ENCODE measurements at places on chromosomes 7 and 10.

GRCh38 chr10:31134311-31134952, 102.8 kb upstream of the ZNF438 start:
- no peak for DNase-seq

DNA sequence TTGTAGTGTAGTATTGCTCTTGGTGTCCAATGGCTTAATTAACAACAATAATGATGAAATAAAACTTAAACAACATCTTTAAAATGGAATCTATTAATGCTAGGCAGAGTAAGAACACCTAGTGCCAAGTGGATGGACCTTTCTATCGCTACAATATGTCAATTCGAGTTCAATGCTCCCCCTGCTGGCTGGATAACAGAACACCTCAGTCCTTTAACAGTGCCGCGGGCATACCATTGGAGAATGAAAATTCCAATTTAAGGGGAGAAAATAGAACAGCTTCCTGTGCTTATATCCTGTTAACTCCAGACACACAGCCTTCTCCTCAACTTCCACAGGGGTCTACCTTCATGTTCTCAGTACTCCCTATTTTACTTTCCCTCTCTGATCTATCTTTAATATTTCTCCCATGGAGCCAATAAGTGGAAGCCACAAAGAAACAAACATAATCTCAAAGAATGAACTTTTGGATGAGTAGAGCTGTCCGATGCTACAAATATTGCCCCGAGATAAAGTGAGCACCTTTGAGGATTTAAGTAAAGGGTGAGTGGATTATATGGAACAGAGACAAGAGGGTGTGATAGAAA, 41.4 kb downstream of the COL1A2 start:
- no peak for DNase-seq

DNA sequence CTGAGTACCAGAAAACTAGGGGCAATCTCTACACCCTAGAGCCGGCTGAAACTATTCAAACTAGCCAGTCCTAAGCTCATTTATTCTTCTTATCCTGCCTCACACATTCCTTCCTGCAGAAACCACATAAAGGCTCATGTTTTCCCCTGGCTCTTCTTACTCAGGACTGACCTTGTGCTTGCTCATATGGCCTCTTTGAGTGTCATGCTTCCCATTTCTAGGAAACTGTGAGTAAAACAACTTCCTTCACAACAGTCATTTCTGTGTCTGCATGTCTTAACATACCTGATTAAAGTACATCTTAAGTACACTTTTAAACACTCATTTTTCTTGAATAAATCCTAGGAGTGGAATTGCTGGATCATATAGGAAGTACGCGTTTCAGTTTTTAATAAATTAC, 52.3 kb upstream of the KIAA1217 start:
- DNase-seq, result no peak

GRCh38 chr7:30347226-30348082, 63.1 kb downstream of the ZNRF2 start:
- DNase-seq, result no peak

DNA sequence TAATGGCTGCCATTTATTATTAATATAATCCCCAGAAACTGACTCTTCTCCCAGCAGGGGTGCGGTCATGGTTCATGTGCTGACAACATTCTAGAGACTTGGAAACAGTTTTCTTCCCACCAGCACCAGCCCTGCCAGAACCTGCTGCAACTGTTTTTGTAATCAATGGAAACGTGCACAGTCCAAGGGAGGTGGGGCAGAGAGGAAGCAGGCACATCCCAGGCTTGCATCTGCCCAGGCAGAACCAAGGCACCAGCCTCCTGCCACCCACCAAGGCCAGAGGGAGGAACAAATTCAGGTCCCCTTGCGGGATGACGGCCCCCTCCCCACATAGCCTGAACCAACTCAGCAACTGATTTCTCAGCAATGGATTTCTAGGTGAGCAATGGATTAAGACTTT, 119.0 kb downstream of the OAT start:
- no peak for DNase-seq

- no peak for DNase-seq
Observed at GRCh38 chr7:106099539-106099938, 12.6 kb downstream of the SYPL1 start.

DNA sequence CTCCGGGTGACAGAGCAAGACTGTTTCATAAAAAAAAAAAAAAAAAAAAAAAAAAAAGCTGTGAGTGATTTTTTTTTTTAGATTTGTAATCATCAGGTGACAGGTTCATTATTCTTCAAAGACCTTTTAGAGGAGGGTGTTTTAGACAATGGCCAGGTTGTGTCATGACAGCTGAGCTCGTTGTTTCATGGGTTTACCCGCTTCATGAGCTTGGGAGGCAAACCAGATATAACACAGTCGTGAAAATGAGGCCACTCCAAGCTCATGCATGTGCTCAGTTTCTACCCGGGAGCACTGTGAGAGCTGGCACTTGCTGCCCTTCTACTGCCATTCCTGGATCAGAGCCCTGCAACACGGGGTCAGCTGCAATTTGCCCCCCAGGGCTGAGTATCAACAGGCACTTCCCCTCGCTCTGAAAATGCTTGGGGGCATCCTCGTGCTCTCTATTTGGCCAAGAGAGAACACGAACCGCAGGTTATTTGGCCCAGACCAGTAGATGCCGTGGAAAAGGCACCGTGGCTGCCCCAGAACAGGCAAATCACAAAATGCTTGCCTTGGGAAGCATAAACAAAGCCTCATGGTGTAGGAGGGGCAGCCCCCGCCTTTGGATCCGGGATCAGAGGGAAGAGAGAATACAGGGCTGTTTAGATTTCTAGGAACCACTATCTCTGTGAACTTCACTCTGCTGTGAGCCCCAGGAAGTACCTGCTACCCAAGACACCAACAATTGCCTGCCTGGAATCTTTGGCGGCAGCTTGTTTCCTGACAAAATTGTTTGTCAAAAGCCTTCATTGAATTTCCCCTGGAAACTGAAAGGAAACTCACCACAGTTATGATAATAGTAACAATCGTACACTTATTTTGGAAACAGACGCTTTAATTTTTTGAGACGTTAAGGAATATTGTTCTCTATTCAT, 371.0 kb downstream of the FRMD4A start:
- DNase-seq, result no peak

GRCh38 chr7:44111761-44112160, 7.6 kb downstream of the AEBP1 start:
- no peak for DNase-seq

DNA sequence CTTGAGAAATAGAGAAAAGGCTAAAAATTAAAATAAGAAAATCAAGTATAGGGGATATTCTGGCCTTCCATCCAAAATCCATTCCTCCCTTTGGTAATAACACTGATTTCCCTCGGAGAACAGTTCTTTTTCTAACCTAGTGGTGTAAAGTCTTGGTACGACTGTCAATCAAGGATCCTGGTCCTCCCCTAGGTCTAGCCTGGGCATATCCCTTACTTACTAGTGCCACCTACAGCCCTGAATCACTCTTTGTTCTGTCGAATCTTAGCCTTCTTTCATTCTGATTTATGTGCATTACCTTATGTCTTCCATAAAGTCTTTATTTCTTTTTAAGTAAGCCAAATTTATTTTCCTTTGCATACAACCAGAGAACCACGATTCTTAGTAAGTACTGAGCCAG, 298.7 kb upstream of the LRRTM3 start:
- no peak for DNase-seq

- DNase-seq, result no peak
Observed at GRCh38 chr10:1200866-1201807, 145.0 kb downstream of the WDR37 start.

DNA sequence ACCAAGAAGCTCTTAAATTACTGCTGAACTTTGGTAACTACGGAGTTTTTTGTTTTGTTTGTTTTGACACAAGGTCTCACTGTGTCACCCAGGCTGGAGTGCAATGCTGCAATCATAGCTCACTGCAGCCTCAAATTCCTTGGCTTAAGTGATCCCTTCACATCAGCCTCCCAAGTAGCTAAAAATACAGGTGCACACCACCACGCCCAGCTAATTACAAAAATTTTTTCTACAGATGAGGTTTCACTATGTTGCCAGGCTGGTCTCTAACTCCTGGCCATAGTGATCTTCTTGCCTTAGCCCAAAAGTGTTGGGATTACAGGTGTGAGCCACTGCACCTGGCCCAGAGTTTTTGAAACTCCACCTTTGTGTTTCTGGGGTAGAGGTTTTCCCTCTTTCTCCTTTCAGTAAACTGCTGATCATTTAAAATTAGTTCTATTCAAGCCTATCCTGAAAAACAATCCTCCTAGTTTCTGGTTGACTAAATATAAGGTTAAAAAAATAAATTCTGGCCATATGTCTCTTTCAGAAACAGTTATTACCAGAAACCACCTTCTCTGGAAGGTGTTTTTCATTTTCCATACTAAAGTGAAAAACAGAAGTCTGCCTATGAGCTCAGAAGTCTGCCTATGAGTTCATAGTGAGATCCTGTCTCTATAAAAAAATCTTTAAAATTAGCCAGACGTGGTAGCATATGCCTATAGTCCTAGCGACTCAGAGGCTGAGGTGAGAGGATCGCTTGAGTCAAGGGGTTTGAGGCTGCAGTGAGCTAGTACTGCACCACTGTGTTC, 63.9 kb downstream of the VOPP1 start:
- no peak for DNase-seq

DNA sequence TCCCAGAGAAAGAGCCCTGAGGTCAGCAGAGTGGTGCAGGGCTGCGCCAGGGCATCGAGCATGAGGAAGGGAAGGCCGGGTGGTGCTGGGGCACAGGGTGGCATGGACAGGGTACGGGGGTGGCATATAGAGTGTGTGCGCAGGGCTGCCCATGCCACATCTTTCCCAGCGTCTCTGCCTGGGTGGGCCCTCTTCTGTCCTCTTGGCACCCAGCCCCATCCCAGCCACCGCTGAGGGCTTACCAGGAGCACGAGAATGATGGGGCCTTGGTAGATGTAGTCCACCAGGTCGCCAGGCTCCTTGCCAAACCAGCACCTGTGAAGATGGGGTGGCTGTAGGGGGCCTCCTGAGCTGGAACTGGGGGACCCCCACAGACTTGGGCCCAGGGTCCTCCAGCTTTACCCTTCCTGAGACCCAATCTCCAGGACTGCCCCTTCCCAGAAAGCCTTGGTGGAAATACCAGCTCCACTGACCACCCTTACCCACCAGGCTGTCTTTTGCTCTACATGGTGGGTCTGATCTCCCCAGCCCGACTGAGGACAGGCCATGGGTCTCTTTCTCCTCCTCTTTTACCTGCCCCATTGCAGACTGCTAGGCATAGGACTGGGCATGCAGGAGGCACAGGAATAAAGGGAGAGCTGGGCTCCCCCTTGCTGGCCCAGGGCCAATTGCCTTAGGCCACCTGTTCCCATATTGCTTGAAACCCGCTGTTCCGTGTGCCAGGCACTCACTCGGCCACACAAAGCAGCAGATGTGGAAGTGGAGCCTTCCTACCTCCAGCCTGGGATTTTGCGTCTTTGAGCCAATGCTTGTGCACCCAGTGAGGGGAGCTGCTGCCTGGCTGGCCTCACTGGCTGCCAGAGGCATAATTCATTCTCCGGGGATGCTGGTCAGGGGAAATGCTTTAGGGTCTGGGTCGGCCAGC, 21.7 kb downstream of the CRHR2 start:
- no peak for DNase-seq

- peak; percentile 25 for DNase-seq
Observed at GRCh38 chr10:126041804-126042231, 145.5 kb downstream of the FANK1 start.

DNA sequence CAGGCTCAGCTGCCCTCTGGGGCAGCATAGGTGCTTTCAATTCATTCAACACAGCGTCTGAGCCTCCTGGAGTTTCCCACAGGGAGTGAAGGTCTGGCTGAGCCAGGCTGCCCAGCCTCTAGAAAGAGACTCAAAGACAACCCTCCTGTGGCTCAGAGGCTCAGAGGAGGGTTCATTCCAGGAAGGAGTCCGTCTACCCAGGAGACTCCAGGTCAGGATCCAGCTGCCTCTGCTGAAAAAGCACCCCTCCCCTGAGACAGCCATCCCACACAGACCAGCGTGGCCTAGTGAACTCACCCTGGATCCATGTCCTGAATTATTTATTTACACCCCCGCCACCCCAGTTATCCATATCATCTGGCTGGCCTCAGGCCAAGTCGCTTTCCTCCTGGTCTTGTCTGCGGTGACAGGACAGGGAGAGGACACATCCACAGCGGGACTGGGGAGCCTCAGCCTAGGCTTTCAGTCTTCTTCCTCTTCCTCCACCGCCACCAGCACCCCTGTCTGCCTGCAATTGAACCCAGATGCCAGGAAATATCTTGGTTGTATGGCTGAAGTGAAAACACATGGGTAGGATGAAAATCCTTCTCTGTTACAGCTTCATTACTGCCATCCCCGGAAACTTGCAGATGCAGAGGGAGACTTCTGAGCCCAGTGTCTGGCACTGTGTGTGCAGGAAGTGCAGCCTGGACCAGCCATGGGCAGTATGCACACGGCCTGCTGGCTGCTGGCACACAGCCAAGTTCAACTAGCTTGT, 44.0 kb upstream of the COL13A1 start:
- DNase-seq, result no peak

GRCh38 chr10:127815147-127815546, 77.6 kb downstream of the CLRN3 start:
- no peak for DNase-seq

GRCh38 chr7:16172366-16172765, 249.0 kb downstream of the CRPPA start:
- DNase-seq, result no peak

DNA sequence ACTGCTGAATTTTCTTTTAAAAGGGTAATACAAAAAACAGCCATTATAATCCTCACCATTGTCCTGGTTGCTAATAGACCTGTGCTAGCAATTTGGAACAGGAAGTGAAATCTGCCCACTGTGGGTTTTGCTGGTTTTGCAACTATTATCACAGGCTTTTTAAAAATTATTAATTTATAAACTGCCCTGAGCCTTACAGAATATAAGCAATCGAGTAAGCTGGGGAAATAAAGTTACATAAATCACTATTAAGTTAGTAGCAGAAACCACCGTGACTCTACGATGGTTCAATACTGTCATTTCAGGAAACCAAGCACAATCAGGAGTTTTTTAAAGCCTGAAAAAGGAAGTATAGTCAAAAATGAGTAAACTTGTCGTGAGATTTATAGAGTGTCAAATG, 62.3 kb downstream of the TMEM26 start:
- no peak for DNase-seq

- DNase-seq, result no peak
Observed at GRCh38 chr10:73827346-73828089, 16.1 kb upstream of the NDST2 start.

- DNase-seq, result no peak
Observed at GRCh38 chr10:114138581-114138980, 35.4 kb downstream of the CCDC186 start.
